HepG2 (cell line): ENCODE measurements at places on chromosomes 3 and 15. TPM values are rescaled to one million over a fixed set of nuclear protein-coding genes. Genes with fewer than 3 reads are reported as not detected.

- DNase-seq: no peak
Measured at GRCh38 chr3:138459619-138460535, 25.5 kb downstream of the ESYT3 start.

- no peak for DNase-seq
Measured at GRCh38 chr3:152586974-152587373, 248.0 kb upstream of the P2RY1 start.

DNA sequence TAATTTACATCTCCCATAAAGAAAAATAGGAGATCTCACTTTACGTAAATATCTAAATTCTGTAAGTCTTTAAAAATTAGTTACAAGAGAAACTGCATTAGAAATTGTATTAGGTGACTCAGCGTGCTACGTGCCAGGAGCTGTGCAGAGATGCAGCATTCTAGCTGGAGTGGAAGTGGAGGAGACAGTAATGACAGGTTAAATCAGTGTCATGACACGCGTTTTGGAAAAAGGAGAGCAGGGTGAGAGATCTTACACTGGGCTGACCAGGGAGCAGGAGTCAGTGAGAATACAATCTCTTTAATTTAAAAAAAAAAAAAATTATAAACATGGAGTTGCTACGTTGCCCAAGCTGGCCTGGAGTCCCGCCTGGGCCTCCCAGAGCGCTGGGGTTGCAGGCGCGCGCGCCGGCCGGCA is 635 bp downstream of the TUBGCP5 start:
- DNase-seq: peak; percentile 24

The DYNC1LI1 gene
- 10.5 and 13.4 TPM in 2 replicates for polyA plus RNA-seq

The SLC6A20 gene
- 0.04 TPM in 1 of 2 replicates, not detected in the other for polyA plus RNA-seq

DNA sequence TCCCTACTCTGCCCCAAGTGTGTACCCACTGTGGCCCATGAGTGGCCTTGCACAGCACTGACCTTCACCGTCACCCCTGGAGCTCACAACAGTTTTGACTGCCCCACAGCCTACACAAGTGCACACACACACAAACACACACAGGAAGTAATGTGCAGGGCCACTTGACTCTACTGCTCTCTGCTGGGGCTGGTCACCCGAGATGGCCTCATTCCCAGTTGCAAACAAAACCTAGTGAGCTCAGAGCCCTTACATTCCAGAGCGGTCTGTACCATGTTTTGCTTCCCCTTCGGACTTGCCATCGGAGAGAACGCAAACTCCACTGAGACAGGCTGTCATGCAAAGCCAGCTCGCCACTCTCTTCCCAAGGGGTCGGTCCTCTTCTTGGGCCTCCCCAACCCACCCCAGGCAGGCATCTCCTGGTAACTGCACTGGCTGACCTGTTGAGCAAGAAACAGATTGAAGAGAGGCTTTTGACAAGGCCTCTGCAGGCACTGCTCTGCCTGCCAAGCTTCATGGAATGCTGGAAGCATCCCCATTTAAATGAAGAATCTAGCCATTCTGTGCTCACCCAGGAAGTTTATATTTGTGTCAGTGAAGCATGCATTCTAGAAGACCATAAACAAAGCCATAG is 232.0 kb upstream of the IGF1R start:
- DNase-seq: no peak

DNA sequence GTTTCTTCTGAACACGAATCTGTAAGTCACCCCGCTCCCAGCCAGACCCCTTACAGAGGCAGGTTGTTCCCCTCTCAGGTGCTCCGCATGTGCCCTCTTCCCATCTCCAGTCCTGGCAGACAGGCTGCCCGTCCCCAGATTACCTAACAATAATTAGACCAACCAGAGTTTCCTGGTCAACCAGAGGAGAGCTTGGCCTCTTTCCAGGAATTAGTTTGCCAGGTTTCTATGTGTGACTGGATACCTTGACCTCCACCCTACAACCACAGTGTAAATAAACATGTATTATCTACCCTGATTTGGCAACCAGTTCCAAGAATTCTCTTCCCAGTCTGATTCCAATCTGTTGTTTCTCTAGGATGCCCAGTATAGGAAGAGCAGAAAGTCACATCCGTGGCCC is 178.0 kb upstream of the UMPS start:
- peak; percentile 94 for DNase-seq
